ENCODE measurements at places on chromosomes 4 and X.

GRCh38 chr4:17794730-17795129 lies 13.3 kb upstream of the FAM184B start:
- DNase-seq, result no peak

DNA sequence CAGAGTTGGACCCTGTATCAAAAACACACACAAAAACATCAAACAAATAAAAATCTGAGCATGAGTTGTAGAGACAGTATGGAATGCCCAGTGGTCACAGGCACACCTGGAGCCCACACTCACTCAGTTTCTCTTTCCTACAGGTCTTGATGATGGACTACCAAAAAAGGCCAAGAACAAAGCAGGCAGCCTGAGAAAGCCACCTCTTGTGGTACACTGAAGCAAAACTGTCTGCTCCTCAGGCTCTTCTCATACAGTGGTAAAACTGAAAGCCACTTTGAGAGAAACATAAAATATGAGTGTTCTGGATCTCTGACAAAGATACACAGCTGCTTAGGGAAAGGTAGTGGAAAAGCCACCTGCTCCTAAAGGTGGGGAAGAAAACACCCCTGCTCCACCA lies 1206.9 kb downstream of the FSTL5 start:
- DNase-seq, result no peak

DNA sequence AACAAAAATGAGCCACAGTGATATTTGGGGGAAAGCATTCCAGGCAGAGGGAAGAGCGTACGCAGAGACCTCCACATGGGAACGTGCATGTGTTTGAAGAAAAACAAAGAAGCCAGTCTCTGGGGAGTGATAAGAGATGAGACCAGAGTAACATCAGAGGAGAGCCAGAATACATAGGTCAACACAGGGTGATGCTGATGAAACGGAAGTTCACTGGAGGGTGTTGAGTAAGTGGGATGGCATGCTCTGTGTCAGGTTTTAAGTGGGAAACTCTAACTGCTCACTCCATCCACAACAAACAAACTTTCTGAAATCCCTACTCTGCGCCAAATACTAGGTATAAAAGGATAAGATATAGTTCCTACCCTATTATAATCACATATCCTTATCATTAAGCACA lies 110.0 kb downstream of the ARHGAP6 start:
- DNase-seq, result no peak

GRCh38 chr4:784401-785331 lies 41.3 kb downstream of the CPLX1 start:
- no peak for DNase-seq

GRCh38 chr4:25760518-25761157 lies 102.2 kb downstream of the SEL1L3 start:
- DNase-seq, result no peak

DNA sequence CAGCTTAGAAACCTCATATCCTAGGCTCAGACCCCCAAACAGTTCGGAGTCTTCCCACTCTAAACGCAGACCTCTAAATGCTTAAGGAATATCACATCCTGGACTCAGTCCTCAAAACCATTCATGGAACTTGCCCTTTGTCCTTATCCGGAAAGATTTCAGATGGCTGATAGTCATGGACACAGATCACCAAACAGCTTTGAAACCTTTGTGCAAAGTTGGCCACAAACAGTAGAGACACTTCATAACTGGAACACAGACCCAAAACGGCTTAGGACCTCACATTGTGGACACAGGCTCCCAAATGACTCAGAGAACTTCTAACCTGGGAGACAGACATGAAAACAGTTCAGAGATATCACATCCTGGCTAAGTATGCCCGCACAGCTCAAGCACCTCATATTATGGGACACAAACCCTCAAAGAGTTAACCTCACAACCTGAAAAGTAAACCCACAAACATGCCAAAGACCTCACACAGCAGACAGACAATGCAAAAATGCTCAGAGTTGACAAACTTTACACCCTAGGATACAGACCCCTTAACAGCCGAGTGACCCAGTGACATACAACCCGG lies 15.5 kb downstream of the SUV39H1 start:
- no peak for DNase-seq

DNA sequence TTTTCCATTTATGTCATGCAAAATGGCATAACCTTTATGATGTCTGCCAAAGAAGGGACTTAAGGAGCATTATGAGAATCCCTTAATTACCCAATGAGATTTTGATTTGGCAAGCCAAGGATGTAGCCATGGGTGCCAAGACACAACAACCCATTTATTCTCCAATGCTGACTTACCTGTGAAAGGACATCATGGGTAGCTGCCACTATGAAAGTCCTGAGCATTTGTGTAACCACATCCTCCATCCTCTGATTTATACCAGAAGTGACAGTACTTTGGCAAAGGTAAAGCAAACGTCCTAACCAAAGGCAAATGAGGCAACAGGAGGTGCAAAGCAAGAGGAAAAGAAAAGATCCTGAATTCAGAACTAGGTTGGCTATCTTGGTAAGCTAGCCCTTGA lies 87.3 kb upstream of the EMCN start:
- no peak for DNase-seq

DNA sequence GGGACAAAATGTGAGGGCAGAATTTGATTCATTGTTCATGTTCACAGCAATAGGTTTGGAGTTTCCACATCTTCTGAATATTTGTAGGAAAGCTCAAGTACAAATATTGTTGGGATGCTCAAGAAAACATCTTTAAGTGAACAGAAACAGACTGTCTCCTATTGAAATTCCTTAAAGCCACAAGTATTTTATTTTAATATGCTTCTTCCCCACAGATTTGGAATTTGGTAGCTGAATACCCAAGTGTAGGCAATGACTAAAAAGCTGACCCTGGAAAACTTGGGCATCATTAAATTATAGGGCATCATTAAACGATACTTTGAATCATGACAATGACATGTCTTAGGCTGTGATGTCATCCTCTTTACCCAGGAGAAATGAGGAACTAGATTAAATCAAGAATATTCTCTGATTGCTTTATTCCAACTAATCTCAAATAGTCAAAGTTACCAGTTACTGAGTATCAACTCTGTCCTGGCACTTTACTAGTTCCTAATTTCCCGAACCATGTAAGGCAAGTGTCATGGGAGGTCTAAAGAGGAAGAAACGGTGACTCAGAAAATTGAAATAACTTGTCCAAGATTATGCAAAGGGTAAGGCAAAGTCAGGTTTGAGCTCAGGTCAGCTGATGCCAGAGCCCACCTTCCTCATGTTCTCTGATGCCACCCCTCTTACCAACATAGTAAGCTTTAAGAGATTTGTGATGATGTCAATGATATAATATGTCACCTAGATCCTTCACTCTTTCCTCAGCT lies 223.1 kb upstream of the LEF1 start:
- DNase-seq, result no peak

GRCh38 chr4:185825737-185826136 lies 13.7 kb upstream of the SORBS2 start:
- DNase-seq, result no peak

DNA sequence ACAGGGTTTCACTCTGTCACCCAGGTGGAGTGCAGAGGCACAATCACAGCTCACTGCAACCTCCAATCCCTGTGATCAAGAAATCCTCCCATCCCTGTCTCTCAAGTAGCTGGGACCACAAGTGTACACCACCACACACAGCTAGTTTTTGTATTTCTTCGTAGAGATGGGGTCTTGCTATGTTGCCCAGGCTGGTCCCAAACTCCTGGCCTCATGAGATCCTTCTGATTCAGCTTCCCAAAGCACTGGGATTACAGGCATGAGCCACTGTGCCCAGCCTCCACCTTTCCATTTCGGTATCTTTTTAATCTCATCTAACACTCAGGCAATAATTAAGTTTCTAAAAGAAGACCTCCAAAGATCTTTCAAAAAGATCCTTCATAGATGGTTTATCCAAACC lies 22.9 kb downstream of the ADGRA3 start:
- DNase-seq, result no peak

- no peak for DNase-seq
Observed at GRCh38 chr4:113586072-113586471, 175.5 kb downstream of the CAMK2D start.

- no peak for DNase-seq
Observed at GRCh38 chr4:124993838-124994237, 281.3 kb upstream of the ANKRD50 start.

- no peak for DNase-seq
Observed at GRCh38 chr4:42995343-42995944, 102.9 kb downstream of the GRXCR1 start.

GRCh38 chr4:602559-602942 lies 22.8 kb upstream of the PDE6B start:
- no peak for DNase-seq

GRCh38 chrX:35458142-35458541 lies 340.0 kb upstream of the MAGEB16 start:
- no peak for DNase-seq

DNA sequence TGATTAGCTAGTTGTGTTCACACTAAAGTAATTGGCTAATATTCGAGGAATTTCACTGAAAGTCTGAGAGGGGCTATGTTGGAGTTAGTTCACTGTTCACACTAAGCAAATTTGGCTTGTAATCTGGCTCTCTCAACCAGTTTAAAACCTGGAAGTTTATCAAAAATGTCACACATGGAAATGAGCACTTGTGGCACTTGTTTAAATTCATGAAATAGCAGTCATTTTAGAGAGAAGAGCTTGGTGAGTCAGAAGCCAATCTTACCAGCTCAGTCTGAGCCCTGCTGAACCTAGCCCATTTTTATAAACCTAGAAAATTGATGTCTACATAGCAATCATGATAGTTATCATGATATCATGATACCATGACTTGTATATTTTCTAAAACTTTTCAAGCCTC lies 90.7 kb upstream of the JADE1 start:
- DNase-seq, result no peak

GRCh38 chr4:37793562-37793961 lies 32.9 kb upstream of the PGM2 start:
- no peak for DNase-seq

GRCh38 chr4:84495794-84496261 lies 3.3 kb downstream of the NKX6-1 start:
- no peak for DNase-seq

DNA sequence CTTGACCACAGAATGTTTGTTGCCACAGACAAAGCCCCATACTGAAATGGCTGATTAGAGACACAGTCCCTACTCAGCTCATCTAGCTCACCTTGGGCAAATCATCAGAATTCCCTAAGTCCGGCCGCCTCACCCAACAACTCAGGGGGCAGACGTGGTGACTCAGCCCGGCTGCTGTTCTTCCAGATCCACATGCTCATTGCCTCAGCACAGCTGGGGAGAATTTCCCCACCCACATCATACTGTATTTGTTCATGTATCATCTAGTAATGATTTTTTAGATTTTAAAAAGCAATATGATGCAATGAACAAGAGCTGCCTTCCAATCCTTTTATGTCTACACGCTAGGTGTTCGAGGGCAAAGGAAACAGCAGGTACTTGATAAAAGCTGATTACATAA lies 333.8 kb upstream of the TENM3 start:
- DNase-seq, result no peak

DNA sequence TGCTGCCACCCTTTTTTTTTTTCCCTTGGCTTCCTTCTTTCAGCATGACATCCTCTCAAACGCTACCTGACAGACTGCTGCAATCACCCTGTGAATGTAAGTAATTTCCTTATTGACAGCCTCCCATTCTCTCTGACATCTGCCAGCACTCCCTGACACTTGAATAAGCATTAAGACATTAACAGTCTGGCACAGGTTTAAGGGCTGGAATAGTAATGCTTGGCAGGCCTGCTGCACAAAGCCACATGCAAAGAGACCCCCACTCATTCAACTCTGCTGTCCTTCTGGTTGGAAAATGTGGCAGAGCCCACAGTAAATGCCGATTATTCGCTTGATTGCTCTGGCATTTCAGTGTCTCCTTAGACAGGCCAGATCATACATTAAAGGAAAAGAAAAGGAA lies 28.1 kb upstream of the RASGEF1B start:
- no peak for DNase-seq

- no peak for DNase-seq
Observed at GRCh38 chr4:84401701-84402306, 97.3 kb downstream of the NKX6-1 start.

DNA sequence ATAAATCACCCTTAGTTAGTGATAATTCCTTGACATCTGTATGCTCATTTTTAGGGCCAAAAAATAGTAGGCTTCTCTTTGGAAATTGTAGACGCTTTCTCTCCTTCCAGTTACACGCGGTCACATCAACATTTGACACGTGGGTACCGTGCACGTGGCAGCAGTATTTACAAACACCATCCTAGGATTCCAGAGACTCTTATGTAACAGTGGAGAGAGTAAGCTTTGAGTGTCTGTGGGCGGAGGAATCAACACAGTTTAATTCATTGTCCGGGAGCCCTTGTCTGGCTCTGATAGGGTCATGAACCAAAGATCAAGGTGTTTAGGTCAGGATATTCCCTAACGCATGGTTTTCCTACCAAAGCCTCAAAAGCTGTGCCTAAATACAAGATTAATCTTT lies 12.2 kb downstream of the TET2 start:
- no peak for DNase-seq

- no peak for DNase-seq
Observed at GRCh38 chr4:21792736-21793135, 155.8 kb downstream of the KCNIP4 start.

All from glomerular endothelial cell (primary cell).